AG08396 (cell line): ENCODE measurements at places on chromosomes 1 and 21.

GRCh38 chr1:198500096-198500495 lies 40.4 kb downstream of the ATP6V1G3 start:
- no peak for DNase-seq

DNA sequence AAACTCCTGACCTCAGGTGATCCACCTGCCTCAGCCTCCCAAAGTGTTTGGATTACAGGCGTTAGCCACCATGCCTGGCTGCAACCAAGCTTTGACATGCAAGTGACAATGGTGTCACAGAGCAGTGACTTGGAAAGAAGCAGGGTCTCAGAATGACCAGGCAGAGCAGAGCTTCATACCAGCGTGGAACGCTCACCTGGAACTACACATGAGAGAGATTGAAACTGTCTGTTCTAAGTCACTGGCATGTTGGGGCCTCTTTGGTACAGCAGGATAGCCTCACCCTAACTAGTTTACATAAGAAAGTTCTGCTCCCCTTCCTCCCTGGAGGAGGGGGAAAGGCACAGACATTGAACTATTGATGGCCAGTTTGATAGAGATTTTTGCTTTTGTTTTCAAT lies 47.5 kb upstream of the ITPKB start:
- DNase-seq: no peak

DNA sequence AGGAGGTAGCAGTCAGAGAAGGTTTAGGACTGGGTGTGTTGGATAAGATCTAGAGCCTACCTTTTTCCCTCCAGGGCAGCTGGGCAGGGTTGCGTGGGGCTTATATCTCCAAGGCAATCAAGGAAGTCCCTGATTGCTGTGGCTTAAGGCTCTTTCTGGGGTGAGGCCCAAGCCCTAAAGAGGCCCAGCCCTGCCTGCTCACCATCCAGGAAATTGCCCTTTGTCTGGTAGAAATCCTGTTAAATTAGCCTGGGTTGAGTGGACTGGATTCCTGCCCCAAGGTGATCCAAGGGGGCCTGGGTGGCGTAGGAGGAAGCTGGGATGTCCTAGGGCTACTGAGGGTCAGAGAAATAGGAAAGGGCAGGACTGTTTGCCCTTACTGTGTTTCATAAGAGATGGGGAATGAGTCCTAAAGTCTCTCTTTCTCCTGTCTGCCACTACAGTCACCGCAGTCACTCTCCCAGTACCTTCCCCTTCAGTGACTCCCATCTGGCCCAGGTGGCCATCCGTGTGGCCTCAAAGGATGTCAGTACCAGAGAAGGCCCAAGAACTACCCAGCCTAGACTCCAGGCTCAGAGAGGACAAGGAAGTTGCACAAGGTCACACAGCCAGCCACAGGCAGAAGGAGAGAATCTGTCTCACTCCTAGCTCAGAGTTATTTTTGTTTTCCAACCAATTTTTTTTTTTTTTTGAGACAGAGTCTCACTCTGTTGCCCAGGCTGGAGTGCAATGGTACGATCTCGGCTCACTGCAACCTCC lies 25.8 kb downstream of the MFSD2A start:
- DNase-seq: no peak

DNA sequence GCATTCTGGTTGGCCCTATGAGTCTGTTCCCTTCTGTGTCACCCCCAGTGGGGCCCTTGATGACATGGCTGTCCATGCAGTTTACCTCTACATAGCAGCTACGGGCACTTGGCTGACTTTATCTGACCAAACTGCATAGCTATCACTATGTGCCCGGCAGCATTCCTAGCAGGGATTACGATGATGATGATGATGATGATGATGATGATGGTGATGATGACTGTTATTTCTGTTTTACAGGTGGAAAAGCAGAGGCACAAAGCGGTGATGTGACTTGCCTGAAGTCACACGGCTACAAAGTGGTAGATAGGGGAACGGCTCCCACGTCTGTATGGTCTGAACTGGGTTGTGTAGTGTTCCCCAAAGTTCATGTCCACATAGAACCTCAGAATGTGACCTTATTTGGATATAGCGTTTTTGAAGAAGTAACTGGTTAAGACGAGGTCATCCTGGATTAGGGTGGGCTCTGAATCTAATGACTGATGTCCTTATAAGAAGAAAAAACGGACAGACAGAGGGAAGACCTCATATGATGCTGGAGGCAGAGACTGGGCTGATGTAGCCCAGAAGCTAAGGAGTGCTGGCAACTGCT lies 57.6 kb downstream of the RUNX1 start:
- DNase-seq: no peak

- no peak for DNase-seq
Measured at GRCh38 chr1:36625935-36626310, 143.2 kb upstream of the CSF3R start.

GRCh38 chr1:43506233-43506632 lies 24.4 kb upstream of the PTPRF start:
- no peak for DNase-seq
